GM19239 (cell line): ENCODE measurements at places on chromosomes 6 and 20.

- no peak for DNase-seq
Observed at GRCh38 chr6:151730496-151730870, 77.0 kb upstream of the ESR1 start.

GRCh38 chr6:5112066-5112799 lies 27.1 kb downstream of the PPP1R3G start:
- no peak for DNase-seq

DNA sequence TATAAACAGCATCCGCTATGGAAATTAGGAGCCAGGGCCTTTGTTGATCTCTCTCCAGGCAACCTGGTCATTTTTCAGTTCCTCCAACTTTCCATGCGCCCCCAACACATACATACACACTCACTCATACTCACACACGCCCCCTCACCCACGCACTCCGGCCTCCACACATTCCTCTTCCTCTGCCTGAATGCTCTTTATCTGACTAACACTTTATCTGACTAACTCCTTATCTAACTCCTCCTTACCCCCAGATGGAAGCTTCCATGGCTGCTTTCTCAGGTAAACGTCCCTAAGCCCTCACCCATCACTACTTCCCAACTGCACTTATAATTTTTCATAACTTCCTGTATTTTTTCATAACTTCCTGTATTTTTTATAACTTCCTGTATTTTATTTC lies 17.4 kb downstream of the CASS4 start:
- DNase-seq: no peak

DNA sequence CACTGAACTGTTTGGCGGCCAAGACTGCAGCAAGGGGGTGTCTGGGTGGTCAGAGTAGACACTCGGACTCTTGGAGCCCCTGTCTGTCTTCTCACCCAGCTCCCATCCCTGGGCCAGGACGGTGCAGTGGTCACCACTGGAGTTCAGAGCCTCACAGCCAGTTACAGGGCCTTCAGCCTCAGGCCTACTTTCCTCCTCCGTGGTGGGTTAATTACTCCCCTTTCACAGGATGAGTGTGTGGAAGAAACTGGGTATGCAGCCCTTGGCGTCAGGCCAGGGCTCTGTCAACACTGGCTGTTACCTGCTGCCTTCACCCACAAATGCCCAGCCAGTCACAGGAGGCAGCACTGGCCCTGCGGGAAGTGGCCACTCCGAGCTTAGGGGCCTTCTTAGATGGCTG lies 1.8 kb upstream of the YTHDF1 start:
- DNase-seq: no peak

GRCh38 chr6:11878735-11879134 lies 100.1 kb upstream of the ADTRP start:
- DNase-seq: no peak

DNA sequence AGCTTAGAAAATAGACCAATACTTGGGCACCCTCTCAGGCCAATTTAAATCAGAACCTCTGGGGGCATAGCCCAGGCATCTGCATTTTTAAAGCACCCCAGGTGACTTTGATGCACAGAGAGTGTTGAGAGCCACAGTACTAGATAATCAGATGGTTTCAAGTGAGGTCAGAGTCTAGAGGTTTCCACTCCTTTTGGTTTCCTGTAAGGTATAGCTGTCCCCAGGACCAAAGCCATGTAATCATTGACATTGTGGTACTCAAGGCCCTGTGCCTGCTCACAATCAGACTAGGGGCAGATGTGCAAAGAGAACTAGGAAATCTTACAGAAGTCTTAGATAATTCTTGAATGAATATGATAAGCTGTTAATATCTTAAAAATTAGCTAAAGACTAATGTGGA lies 9.1 kb downstream of the FILIP1 start:
- DNase-seq: no peak

DNA sequence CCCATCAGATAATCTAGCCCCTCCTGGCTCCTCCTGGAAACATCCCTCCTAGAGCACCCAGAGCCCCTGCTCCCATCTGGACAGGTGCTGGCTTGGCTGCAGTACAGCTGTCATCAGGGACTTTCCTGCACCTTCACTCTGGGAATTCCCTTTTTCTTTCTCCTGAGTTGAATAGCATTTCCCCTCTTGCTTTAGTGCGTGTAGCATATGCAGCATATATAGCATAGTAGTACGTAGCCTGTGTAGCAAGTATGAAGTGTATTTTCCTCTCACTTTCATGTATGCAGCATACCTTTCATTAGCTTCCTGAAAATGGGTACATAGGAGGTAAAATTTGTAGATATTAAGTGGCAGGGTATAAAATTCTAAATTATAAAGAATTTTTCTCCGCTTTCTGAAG lies 352.9 kb downstream of the ESR1 start:
- peak; percentile 4 for DNase-seq

DNA sequence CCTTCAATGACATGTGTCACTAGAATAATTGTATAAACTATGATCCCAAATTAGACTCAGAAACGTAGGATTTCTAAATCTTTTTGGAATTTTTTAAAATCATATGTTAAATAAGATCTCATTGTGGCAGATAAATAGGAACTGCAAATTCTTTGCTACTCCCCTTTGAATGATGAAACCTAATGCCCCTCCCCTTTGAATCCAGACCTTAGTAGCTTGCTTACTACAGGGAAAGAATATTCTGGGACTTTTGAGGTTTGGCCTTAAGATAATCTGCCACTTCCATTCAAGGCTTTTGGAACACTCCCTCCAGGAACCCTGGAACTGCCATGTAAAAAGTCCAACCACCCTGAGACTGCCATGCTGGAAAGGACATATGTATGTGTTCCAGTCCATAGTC lies 7.1 kb downstream of the TDP2 start:
- DNase-seq: no peak

DNA sequence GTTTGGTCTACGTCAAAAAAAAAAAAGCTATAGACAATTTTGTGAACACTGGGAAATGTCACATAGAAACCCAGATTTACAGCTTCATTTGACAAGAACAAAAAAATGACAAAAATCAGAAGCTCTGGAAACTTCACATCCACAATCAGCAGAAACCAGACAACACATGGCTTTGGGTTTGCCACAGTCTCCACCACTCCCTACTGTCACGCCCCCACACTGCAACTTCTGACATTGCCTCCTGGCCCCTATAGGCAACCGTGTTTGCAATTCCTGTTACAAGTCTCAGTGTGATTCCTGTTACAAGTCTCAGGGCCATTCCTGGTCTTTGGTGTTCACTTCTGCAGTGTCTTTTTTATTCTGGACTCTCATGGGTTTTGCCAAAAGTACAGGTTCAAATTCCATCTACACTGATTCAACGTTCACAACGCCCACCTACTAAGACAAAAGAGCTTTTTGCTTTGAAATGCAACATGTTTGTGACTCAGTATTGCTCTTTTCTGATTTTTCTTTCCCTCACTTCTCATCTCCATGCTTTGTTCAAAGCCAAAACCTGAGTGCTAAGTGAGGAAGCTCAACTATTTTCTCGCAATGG lies 12.0 kb downstream of the CNKSR3 start:
- DNase-seq: no peak

DNA sequence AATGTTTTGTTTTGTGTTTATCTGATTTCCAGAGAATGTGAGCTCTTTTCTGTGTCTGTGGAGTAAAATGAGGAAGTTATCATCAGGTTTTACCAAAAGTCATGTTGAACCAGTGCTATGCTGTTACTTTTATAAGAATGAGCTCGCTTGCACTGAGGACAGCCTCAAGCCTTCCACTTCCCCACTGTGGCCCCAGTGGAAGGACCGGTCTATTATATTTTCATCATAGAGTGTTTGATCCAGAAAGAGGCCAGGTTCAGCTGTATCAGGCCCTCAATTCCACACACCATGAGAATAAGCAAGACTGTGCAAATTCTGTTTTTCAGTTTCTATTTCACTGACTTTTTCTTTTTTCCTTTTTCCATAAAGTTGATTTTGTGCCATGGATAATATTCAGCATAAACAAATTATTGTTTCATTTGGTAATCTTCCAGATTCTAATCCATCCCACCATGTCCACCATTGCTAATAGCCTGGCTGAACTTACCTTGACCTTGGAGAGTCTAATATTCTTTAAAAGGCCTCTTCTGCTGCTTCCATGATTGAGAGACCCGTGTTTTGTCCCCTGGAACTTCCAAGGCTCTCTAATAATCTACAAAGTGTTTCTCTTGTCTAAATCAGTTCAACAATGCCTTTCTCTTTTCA lies 286.2 kb downstream of the THBS2 start:
- DNase-seq: no peak

GRCh38 chr6:24743944-24744335 lies 25.0 kb upstream of the C6orf62 start:
- no peak for DNase-seq

DNA sequence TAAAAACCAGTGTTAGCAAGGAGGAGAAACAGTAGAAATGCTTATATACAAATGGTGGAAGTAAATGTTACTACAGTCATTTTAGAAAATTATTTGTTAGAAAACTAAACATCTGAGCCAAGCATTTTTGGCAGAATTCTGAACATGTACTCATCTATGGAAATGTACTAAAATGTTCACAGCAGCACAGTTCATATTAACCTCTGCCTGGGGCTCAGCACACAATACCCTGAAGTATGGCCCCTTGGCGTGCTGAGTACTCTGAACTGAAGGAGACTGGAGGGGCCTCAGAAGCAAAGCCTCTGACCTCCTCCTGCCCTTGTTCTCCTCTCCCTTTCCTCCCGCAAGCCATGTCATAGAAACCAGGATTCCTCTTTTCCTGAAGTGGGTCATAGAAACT lies 66.2 kb upstream of the RALGAPA2 start:
- DNase-seq: no peak

- no peak for DNase-seq
Observed at GRCh38 chr6:21751608-21752007, 158.1 kb downstream of the SOX4 start.

- no peak for DNase-seq
Observed at GRCh38 chr6:158502263-158502950, 57.5 kb upstream of the TMEM181 start.

DNA sequence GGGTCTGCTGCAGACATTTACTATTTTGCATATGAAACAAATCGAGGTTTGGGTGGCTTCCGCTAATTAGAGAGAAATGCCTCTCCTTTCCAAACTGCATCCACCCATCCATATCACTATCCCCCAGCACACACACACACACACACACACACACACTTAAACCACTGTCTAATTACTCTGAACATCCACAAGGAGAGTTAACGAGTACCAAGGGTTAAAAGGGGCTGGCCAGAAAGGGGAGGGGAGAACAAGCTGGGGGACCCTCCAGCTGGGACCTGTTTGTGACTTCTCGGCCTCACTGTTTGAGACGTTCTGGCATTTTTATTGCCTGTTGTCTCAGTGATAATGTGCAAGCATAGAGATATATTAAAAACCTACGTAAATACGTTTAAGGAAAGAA lies 261.2 kb downstream of the FOXC1 start:
- no peak for DNase-seq

DNA sequence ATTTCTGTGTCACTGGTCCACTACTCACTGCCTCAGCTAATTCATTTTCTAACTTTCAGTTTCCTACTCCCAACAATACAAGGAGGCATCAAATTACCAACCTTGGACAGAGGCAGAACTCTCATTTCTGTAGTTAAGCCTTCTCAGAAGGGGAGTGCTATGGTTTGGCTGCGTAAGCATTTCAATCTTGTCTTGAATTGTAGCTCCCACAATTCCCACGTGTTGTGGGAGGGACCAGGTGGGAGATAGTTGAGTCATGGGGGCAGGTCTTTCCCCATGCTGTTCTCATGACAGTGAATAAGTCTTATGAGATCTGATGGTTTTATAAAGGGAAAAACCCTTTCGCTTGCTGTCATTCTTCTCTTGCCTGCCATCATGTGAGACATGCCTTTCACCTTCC lies 22.9 kb downstream of the HLA-DRA start:
- no peak for DNase-seq
